ENCODE measurements at places on chromosomes 5 and 9. TPM values are rescaled to one million over a fixed set of nuclear protein-coding genes. Genes with fewer than 3 reads are reported as not detected.

DNA sequence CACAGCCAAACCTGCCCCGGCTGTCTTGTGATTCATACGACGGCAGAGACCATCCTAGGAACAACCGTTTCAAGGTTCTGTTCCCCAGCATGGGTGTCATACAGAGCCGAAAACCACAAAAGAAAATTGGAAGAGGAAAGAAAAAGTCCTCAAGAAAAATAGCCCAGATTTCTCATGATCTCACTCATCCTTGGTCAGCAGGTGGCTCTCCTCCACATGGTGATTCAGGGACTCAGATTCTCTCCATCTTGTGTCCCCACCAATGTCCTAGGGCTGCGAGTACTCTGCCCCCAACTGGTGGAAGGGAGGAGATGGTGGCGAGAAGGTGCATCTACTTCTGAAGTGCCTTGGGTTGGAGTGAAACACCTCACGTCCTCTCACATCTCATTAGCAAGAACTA, 25.6 kb downstream of the PDZD2 start:
- DNase-seq: no peak

GRCh38 chr5:13477118-13477737, 467.3 kb downstream of the DNAH5 start:
- DNase-seq: no peak

The F2RL2 gene
- total RNA-seq: not detected

DNA sequence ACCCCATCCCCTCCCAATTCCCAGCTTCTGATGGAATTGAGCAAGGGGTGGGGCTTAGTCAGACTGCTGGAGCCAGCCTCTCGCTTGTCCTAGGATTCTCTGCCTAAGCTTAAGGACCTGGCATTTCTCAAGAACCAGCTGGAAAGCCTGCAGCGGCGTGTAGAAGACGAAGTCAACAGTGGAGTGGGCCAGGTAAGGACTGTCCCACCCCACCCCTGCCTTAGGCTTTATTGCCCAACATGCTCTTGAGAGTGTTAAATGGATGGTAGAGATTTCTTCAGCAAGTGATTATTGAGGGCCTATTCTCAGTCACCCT, 1.1 kb downstream of the SLC35A4 start:
- DNase-seq: no peak

DNA sequence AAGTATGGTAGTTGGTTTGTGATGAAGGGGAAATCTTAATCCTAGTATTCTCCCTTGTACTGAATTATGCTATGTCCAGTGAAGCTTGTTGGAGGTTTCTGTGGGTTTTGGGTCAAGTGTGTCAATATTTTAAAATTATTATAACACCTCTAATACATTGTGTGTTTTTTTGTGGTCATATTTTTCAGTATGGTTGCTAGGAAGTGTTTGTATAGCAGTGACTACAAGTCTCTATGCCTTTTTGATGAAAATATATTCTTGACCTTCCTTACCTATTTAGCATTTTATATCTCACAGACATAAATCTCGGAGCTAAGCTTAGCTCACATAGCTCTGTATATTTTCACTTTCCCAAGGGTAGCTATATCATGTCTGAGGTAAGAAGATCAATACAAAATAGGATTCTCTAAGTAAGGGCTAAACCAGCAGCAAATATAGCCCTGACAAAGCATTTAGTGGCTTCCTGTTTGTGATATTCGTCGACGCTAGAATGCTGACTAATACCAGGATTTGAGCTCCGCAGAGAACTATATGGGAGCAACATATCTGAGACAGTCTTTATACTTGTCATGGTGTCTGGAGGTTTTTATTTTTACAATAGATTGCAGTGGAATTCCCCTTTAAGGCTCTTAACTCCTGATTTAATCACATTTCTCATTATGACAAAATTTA, 82.3 kb downstream of the MACIR start:
- no peak for DNase-seq
